ENCODE measurements at places on chromosomes 11 and 22.

DNA sequence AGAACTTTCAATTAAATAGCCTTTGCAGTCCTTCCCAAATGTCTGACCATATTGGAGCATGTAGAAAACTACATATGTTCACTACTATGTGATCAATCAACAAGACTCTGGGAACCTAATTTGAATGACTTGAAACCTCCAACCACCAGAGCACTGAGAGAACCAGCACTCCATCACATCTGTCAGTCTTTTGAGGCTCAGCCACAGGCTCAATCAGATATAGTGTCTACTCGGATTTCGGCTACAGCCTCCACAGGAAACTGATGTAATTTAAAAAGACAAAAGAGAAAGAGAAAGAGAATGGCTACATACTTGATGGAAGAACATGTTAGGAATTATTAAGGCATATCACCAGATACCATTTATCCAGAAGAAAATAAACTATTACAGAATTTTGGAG lies 859.0 kb downstream of the FAM181B start:
- DNase-seq = no peak

DNA sequence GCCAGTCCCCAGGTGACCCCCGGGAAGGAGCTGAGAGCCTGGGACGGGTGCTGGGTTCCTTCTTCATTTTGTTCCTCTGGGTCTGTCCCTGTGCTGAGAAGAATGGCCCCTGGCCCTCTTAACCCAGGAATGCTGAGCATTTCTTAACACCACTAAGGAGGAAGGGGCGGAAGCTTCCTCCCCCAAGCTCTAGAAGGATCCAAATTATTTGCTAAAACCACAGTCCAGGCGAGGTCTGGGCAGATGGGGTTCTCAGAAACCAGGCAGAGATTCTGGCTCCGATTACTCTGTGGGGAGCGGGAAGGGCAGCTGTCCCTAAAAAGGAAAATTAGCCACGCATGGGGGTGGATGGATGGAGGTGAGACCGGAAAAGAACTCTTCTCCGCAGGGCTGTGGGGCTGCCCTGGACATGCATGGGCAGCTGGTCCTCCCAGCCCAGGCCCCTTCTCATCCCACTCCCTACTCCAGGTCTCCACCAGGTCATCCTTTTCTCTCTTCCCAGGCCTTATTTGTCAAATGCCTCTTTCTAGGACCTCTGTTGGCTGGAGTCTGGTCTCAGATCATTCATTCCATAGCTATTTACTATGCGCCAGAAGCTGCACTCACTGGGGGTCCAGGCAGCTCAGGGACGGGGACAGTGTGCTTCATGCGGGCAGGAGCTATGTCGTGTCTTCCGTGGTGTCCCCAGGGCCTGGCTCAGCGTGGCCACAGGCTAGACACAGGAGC lies 45.0 kb upstream of the MYH9 start:
- no peak for DNase-seq

- peak; percentile 64 for DNase-seq
Measured at GRCh38 chr22:41780746-41781505, 19.6 kb upstream of the CCDC134 start.

DNA sequence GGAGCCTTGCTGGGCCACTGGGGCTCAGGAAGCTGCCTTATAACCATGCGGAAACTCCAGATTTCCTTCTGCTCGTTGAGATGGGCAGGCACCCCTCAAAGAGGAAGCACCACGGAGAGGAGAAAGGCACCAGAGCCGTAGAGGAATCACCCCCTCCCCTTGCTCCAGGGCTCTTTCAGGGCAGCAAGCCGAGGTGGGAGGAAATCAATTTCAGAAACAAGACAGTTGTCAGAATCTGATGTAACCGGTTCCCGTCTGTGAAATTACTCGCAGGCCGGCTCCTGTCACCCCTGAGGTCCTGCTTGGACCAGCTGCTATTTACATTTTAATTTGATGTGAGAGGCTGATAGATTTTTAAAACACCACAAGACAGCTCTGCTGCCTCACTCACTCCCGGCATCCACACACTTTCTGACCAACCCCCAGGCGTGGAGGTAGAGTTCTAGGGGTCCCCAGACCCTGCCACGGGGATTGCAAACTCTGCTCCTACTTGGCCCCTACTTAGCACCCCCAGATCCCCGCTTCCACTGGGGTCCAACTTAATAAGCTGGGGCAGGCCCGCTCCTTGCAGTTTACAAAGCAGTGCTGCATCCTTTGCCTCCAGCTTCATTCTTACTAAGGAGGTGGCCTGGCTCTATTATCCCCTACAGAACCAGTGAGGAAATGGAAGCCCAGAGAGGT lies 162.5 kb downstream of the CEP164 start:
- DNase-seq = no peak

- no peak for DNase-seq
Measured at GRCh38 chr11:13782390-13783075, 114.1 kb downstream of the FAR1 start.

DNA sequence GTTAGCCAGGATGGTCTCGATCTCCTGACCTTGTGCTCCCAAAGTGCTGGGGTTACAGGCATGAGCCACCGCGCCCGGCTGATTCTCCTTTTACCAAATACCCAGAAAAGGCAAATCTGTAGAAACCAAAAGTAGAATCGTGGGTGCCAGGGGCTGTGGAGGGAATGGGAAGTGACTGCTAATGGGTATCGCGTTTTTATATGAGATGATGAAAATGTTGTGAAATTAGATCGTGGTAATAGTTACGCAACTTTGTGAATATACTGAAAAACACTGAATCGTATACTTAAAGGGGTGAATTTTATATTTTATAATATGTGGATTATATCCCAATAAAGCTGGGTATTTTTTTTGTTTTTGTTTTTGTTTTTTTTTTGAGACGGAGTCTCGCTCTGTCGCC lies 48.2 kb upstream of the CREB3L1 start:
- DNase-seq = no peak

DNA sequence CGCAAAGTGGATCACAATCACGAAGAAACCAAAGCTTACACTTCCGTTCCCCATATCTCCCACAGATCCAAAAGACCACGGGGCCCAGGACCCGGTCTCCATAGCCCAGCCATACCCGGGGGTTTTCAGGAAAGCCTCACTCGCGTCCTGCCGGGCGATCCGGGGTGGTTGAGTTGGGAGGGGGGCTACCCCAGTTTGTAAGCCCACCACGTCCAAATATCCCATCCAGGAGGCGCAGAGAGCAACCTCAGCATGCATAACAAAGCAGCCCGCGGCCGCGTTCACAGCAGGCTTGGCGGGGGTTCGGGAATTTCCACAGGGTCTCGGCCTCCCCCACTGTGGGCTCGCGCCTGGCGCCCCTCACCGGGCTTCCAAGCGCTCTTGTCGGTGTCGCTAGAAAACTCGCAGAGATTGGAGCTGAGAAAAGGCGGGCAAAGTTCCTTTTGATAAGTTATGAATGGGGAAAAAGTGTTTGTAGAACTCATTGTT lies 9.5 kb downstream of the SDF2L1 start:
- DNase-seq = peak; percentile 63

- DNase-seq = no peak
Measured at GRCh38 chr22:48807155-48807554, 1020.5 kb downstream of the BRD1 start.

DNA sequence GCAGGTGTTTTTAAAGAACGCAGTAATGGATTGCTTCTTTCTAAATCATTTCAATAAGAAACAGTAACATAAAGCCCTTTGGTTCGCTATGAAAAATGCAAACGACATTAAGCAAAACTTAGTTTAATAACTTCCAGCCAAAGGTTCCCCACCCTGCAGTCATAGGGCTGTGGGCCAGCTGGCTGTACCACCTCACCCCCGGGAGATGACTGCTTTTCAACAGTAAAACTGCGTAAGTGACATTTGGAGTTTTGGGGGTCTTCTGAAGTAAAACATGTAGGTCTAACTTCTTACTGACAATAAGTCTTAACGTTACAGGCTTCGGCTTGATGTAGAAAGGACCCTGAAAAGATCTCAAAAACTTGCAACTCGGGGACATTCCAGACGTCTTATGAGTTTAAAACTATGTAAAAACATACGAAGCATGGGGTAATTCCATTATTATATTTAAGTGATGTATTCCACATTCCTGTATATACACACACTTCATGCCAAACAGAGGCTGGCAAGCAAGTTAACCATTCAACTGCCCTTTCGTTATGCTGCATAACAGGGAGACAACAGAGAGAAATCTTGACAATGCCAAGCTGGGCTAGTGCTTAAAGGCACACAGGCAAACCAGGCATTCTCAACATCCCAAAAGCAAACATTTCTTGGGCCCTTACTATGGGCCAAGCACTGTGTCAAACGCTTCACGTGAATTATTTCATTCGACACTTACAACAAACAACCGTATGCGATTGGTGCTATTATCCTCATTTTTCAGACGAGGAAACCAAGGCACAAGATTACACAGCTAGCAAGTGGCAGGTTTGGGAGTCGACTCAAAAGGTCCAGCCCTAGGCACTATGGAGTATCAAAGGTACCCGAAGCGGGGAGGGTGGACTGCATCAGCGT lies 1.2 kb downstream of the MRTFA start:
- no peak for DNase-seq

DNA sequence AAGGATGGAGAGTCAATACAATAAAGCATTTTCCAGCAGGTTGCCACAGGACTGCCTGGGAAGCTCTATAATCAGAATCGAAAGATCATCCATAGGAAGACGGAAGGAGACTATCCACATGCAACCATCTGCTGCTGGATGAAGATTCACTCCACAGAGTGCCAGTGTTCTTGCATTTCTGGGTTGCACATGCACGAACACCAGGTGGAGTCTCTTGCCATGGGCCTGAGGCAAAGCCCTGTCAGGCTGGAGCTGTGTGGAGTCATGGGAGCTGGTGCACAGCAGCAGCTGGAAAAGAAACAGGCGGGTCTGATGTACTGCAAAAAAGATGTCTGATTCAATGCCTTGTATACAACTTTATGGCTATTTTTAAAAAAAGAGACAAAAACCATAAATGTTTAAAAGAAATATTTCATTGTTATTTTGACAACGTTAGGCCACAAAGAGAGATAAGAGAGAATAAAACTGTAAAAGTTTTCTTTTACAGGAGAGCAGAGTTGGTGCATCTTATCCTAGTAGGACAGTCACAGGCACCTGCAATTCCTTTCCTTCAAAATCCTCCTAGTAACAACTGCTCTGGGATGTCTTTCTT lies 12.9 kb upstream of the FAT3 start:
- no peak for DNase-seq

DNA sequence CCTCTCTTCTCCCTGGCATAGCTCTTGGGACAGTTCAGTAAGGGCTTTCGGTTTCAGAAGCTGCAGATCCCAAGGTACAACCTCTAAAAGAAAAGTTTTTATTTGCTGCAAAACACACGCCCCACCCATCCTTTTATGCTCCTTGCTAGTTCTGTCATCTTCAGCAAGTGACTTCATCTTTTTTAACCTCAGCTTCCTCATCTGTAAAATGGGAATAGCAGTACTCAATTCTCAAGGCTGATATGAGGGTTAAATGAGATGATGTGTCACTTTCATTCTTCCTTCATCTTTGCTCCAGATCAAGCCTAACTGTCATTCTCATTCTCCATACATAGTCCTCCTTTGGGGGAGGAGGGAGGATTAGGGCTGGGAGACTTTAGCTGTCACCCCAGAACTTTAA lies 90.0 kb upstream of the ALX4 start:
- DNase-seq = no peak

DNA sequence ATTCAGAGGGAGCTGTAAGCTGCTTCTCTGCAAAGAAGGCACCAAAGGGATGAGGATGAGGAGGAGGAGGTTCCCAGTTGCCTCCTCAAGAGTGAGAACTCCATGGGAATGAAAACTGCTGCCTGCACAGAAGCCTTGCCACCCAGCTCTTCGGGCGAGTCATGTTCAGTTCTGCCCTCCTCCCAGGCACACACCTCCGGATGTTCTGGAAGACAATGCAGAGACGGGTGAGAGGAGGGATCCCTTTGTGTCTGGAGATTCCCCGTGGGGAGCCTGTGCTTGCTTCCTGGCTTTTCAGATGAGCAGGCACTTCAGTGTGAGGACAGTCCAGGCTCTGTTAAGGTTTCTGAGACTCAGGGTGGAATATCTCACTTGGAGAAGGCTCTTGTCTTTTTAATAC lies 295.6 kb downstream of the DDX10 start:
- no peak for DNase-seq

DNA sequence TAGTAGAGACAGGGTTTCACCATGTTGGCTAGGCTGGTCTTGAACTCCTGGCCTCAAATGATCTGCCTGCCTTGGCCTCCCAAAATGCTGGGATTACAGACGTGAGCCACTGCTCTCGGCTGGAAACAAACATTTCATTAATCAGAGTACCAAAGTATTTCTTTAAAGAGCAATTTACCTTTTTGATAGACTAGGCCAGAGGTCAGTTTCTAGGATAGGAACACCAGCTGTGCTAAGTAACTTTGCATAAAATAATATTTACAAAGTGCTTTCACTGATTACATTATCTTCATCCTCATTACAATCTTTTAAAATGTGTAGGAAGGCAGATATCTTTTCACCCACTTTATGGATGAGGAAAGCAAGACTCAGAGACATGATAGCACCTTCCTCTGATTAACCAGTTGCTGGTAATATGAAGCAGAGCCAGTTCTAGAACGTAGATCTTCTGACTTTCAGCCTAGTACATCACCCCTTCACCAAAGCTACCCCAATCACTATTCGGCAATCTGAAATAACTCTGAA lies 355.2 kb downstream of the SOX6 start:
- DNase-seq = no peak

DNA sequence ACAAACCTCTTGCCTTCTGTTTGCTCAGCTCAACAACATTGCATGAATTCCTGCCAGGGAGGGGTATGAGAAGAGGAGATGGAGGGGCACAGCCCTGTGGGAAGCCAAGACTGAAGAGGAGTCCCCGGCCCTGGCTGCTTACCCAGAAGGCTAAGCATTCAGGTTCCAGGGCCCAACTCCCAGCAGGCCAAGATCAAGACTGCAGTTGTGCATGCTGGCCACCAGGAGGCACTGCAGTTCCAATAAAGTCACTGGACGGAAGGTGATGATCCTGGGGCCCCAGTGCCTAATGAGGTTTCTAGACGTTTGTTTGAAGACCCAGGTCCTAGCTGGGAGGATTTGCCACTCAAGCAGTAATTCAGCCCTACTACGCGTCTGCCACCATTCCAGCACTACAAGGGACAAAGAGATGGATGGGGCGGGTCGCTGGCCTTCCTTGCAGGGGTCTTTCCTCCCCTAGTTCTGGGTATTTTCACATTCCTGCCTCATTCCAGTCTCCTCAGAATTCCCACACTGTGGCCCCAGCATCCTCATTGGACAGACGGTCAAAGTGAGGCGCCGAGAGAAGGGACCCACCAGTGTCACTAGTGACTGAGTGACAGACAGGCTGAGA lies 23.6 kb downstream of the ALX4 start:
- no peak for DNase-seq

GRCh38 chr22:27865496-27865895 lies 53.6 kb downstream of the PITPNB start:
- no peak for DNase-seq

DNA sequence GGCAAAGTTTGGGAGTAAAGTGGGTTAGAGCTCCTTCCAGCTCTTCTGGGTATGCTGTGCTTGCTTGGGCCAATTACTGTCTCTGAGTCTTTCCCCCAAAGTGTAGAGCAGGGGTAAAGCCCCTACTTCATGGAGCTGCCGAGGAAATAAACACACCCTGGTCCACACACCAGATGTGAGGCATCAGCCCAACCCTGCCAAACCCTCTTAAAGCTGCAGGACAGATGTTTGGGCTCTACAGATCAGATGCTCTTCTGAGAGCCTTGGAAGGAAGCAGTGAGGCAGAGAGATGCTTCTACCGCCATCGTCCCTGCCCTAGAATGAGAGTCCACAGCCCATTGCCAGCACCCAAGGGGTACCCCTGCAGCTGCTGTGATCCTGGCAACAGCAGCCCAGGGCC lies 64.7 kb downstream of the ELFN2 start:
- no peak for DNase-seq

GRCh38 chr11:115872416-115872815 lies 368.2 kb upstream of the CADM1 start:
- no peak for DNase-seq

- DNase-seq = no peak
Measured at GRCh38 chr11:13118194-13118593, 109.1 kb downstream of the RASSF10 start.

All from sciatic nerve (tissue), 2 donors.